Esophagus squamous epithelium (tissue), 5 donors: ENCODE measurements at places on chromosomes 13 and 19.

DNA sequence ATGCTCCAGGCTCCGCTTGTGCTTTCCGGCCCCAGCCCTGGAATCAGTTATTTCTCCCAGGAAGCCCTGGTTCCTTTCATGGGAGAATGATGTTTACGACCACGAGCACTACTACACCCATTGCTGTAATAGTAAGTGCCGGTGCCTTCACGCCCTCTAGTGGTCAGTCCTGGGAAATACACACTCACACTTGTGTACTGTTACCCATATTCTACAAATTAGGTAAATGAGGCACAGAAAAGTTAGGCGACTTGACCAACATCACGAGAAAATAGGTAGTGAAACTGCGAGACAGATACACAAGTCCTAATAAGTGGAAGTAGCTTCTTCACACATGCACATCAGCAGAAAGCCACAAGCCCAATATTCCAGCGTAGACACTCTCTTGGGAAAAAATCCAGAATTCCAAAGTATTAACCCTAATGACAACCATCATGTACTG lies 21.7 kb downstream of the CEACAM21 start:
- H3K27me3 ChIP-seq, result peaks cover 48% of the 10 kb centered on the region
- no peak overlapping the region for H3K27ac ChIP-seq
- DNase-seq, result peak; percentile 36

GRCh38 chr13:65456150-65456912 lies 1773.8 kb downstream of the PCDH9 start:
- no peak overlapping the region for H3K4me3 ChIP-seq
- H3K4me1 ChIP-seq, result no peaks in the 10 kb centered on the region
- H3K36me3 ChIP-seq, result no peaks in the 10 kb centered on the region

DNA sequence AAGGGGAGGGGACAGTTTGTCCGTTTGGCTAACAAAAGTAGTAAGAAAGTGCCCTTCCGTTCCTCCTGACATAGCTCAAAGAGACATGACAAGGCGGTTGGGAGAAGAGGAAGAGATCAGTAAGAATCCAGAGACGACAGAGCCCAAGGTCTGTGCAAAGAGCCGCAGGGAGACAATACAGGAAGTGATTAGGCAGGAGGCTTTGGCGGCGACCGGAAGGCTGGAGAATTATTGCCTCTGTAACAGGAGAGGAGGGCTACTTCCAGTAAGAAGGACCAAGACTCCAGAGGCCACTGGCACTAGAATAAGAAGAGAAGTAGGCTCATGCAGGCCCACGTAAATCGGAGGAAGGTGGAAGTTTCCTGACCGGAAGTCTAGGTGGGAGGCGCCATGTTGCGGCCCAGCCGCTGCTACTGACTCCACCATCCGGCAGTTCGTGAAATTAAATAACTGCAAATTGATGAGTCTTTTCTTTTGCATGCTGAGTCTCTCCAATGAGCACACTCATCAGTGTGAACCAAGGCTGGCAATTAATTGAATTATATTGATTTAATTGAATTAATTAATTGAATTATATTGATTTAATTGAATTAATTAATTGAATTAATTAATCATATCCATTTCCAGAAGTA lies 9.9 kb downstream of the RFX2 start:
- H3K4me3 ChIP-seq, result peak overlapping the region; percentile 46
- DNase-seq, result no peak
- H3K27me3 ChIP-seq, result no peaks in the 10 kb centered on the region
- H3K27ac ChIP-seq, result peak overlapping the region; percentile 87

DNA sequence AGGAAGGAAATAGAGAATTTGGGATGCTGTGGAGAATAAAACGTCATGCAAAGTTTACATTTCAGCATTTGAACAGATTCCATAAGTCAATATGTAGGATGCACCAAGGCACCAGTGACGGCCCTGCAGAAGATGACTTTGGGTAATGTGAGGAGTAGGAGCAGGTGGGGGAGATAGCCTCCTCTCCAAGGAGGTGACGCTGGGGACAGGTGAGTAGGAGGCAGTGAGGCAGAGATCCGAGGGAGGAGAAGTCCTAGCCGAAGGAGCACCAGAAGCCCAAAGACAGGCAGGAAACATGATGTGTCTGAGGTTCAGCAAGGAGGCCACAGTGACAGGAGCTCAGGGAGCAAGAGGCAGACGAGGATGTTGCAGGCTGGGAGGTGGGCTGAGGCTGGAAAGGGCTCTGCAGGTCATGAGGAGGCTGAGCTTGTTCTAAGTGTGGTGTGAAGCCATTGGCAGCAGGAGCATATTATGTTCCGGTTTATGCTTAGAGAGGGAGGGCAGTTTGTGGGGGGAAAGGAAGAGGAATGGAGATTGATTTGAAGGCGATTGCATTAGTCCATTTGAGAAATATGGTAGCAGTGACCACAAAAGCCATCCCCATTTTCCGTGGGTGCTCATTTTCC lies 55.7 kb upstream of the C1QTNF9 start:
- peaks cover 11% of the 10 kb centered on the region for H3K36me3 ChIP-seq
- DNase-seq, result no peak
- H3K4me3 ChIP-seq, result no peak overlapping the region
- H3K27ac ChIP-seq, result no peak overlapping the region

DNA sequence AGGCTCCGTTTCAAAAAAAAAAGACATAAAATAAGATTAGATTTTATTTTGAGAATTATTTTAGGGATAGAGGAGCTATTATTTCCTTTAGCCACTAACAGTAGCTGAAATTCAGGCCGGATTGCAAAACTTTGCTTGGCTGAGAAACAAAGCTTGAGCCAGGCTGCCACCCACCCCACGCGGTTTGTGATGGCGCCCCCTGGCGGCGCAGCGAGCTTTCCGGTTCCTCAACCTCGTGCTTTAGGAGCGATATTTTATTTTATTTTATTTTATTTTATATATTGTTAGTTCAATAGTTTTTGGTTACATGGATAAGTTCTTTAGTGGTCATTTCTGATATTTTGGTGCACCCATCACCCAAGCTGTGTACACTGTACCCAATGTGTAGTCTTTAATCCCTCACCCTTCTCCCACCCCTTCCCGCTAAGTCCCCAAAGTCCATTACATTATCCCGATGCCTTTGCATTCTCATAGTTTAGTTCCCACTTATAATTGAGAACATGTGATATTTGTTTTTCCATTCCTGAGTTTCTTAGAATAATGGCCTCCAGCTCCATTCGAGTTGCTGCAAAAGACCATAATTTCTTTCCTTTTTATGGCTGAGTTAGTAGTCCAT lies 19.8 kb upstream of the CEACAM4 start:
- H3K4me1 ChIP-seq, result no peaks in the 10 kb centered on the region
- H3K27me3 ChIP-seq, result no peaks in the 10 kb centered on the region
- H3K36me3 ChIP-seq, result no peaks in the 10 kb centered on the region
- H3K4me3 ChIP-seq, result no peak overlapping the region

DNA sequence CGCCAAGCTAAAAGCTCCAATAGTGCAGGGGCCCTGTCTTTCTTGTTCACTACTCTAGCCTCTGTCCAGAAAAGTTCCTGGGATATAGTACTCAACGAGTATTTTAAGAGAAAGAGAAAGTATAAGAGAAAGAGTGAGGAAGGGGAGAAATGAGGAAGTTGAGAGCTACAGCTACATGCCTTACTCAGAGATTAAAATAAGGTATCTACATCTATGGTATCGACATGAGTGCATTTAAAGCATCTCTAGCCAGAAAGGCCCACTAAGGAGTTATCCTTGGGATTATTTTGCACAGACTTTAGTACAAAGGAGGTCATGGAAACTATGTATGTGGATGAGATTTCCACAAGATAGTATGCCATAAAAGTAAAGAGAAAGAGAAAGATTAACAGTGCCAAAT lies 28.5 kb downstream of the MYCBP2 start:
- peaks cover 26% of the 10 kb centered on the region for H3K36me3 ChIP-seq
- no peak overlapping the region for H3K27ac ChIP-seq
- no peak for DNase-seq
- H3K4me1 ChIP-seq, result peaks cover 53% of the 10 kb centered on the region

DNA sequence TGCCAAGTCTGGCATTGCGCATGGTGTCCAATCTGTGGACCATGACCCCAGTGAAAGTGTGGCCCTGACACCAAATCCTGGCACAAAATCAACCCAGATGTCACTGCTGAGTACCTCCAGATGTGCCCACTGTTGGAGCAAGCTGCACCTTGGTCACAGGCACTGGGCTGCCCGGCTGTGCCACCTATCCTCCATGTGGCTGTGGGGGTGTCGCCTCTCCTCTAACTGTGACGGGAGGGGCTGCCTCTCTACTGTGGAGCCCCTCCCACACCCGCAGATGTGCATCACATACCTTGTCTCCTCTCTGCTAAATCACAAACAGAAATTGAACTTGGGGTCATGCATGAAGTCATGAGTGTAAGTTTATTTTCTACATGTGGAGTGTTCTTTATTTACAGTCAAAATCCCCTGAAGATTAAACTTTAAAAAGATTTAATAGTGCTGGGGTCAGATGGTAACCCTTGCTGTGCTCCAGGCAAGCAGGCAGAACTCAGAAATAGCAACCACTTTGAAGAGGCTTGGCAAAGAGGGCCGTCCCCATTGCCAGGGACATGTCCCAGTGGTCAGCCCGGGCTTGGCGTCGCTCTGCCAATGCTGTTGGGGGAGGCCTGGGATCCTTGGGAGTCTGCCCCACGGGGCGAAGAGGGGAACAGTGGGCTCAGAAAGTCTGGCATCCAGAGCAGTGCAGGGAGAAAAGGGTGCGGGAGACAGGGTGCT lies 46.4 kb upstream of the ZNF536 start:
- no peak overlapping the region for H3K4me3 ChIP-seq
- DNase-seq, result no peak
- H3K27ac ChIP-seq, result peak overlapping the region; percentile 61
- H3K27me3 ChIP-seq, result no peaks in the 10 kb centered on the region

DNA sequence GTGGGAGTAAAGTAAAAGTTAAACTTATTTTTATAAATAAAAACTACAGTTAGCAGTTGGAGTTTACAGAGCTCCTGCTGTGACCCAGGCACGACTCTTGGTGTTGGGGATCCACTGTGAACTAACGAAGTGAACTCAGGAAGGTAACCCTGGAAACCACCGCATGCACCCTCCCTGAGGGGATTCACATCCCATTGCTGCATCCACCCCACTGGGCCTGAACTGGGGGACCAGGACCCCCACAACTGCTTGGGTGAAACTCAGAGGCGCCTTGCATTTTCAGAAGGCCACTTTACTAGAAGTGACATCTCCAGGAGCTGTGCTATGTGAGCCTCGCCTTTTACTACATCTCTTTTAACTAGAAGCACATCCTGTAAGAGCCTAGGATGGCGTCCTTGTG lies 166.4 kb downstream of the TEX29 start:
- no peak overlapping the region for H3K27ac ChIP-seq
- no peak overlapping the region for H3K4me3 ChIP-seq
- no peaks in the 10 kb centered on the region for H3K36me3 ChIP-seq
- H3K27me3 ChIP-seq, result no peaks in the 10 kb centered on the region

GRCh38 chr19:38806371-38806770 lies 6.4 kb downstream of the LGALS4 start:
- peaks cover 9% of the 10 kb centered on the region for H3K4me1 ChIP-seq
- DNase-seq, result no peak
- H3K36me3 ChIP-seq, result no peaks in the 10 kb centered on the region
- H3K27me3 ChIP-seq, result no peaks in the 10 kb centered on the region
- H3K27ac ChIP-seq, result no peak overlapping the region

GRCh38 chr19:45040059-45040771 lies 1.4 kb downstream of the CLASRP start:
- H3K27ac ChIP-seq, result peak overlapping the region; percentile 97
- peaks cover 61% of the 10 kb centered on the region for H3K4me1 ChIP-seq
- H3K36me3 ChIP-seq, result peaks cover 9% of the 10 kb centered on the region
- no peak for DNase-seq

DNA sequence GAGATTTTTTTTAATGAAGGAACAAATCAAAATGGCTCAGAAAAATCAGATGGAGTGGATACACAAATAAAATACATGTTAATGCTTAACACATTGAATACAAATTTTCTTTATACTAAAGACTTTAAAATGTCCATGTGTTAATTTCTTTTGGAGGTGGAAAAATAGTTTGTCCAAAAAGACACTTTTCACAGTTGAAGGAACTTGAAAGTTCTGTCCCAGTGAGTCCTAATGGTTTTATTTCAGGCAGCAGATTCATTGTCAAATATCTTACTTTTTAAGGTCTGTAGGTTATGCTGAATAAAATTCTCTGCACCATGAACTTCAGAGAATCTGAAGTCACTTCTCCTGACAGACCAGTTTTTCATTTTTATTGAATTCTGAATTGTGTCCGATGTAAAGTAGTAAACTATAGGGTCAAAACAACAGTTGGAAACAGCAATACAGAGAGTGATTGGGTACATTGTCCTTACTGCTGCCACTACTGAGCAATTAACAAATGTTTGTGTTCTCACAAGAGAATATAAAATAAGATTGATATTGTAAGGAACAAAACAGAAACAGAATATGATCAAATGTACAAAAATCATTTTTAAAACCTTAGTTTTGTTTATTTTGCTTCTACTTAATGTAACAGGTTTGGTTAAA lies 1.6 kb downstream of the LPAR6 start:
- no peaks in the 10 kb centered on the region for H3K36me3 ChIP-seq
- DNase-seq, result no peak
- no peaks in the 10 kb centered on the region for H3K4me1 ChIP-seq
- H3K27ac ChIP-seq, result peak overlapping the region; percentile 88
- H3K27me3 ChIP-seq, result no peaks in the 10 kb centered on the region

DNA sequence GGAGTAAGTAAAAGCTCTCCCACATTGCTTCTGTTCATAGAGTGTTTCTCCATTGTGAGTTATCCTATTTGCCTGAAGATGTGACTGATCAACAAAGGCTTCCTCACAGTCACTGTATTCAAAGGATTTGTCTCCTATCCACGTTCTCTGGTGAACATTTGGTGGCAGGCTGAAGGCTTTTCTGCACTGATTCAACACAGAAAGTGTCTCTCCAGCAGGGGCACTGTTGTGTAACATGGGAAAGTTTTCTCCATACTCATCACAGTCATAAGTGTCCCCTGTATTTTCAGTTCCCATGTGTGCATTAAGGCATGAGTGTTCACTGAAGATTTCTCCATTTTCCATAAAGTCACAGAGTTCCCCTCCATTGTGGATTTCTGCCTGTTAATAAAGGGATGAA lies 17.6 kb downstream of the ZNF121 start:
- no peaks in the 10 kb centered on the region for H3K27me3 ChIP-seq
- no peak overlapping the region for H3K4me3 ChIP-seq

GRCh38 chr19:1254081-1254527 lies 5.7 kb downstream of the MIDN start:
- H3K36me3 ChIP-seq, result peaks cover 77% of the 10 kb centered on the region
- peak overlapping the region; percentile 100 for H3K27ac ChIP-seq
- DNase-seq, result no peak
- H3K27me3 ChIP-seq, result no peaks in the 10 kb centered on the region
- H3K4me1 ChIP-seq, result peaks cover 85% of the 10 kb centered on the region

- H3K27ac ChIP-seq, result no peak overlapping the region
- no peak for DNase-seq
- H3K4me3 ChIP-seq, result no peak overlapping the region
- no peaks in the 10 kb centered on the region for H3K36me3 ChIP-seq
- no peaks in the 10 kb centered on the region for H3K27me3 ChIP-seq
Measured at GRCh38 chr13:23202383-23202782, 21.6 kb downstream of the SGCG start.
